ENCODE measurements at places on chromosomes 3 and 15.

DNA sequence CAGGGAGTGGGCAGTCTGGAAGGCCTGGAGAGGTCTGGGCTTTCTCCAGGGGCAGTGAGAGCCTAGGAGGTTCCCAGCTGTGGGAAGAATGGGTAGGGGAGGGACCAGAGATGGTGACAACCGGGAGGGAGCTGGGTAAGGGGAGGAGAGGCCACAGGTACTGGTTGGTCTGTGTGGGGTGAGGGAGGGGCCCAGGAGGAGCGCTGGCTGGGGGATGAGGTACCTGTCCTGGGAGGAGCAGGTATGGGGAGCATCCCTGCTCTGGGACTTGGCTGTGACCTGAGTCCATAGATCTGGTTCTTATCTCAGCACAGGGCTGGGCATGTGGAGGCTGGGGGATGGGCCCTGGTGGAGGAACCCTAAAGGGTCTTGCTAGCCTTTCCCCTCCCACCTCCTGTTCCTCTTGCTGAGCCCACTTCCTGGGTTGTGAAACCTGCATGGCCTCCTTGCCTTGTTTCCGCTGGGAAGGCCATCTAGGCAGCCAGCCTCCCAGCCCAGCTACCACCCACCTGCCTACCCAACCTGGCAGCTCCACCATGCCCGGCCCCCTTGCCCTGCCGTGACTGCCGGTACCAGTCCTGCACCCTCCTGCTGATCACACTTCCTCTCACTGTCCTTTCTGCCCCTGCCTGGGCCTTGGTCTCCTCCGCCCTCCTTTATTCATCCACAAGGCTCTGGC is 11.0 kb downstream of the PRKCD start:
- no peak for DNase-seq

DNA sequence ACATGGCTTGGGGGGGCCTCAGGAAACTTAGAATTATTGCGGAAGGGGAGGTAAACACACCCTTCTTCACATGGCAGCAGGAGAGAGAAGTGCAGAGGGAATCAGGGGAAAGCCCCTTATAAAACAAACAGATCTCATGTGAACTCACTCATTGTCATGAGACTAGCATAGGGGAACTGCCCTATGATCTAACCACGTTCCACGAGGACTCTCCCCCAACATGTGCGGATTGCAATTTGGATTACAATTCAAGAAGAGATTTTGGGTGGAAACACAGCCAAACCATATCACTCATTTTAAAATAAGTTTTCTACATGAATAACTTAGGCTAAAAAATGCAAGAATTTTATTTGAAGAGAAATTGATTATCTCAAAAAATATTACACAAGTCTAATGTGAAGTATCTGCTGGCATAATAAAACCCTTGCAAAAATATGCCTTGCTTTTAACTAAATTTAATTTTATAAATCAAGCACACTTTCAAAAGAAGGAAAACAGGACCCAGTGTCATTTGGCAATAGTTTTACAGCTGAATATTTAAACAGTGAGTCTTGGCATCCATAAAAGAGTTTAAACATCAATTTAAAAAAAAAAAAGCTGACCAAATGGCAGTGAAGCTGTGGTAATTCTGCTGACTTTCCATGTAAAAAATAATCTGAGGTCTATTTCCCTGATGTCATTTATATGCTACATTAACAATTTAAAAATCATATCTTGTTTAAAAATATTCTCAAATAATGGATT is 1057.2 kb downstream of the NAALADL2 start:
- no peak for DNase-seq

- no peak for DNase-seq
Observed at GRCh38 chr15:69027976-69028518, 13.6 kb downstream of the NOX5 start.

GRCh38 chr15:64305261-64305660 is 50.7 kb downstream of the CSNK1G1 start:
- no peak for DNase-seq

- no peak for DNase-seq
Observed at GRCh38 chr3:30286811-30287210, 319.6 kb upstream of the TGFBR2 start.

DNA sequence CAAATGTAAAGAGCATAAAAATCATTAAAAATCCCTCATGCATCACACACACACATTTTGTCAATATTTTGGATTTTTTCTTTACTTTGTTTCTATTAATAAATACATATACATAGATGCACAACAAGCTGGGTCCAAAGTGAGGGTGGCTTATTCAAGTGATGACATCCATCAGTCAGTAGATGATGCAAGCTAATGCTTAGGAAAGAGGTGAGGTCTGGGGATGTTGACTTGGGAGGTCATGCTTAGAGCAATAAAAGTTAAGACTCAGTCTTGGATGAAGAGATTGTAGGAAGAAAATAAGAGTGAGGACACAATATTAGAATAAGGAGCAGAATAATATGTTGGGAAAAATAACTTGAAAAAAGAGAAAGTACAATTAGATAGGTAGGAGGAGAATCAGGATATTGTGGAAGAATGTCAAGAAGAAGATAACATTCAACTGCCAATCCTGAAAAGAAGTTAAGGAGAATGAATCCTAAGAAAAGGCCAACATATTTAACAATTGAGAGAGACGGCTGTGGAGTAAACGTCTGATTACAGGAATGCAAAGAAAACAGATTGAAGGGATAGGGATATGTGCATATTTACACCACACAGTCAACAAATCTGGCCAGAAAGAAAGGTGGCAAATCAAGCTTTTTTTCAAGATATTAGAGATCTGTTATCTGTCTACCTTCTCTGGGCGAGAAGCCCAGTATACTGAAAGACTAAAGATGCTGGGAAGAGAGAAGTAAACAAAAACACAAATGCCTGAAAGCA is 111.0 kb upstream of the TJP1 start:
- DNase-seq, result no peak

GRCh38 chr3:25508901-25509300 is 80.8 kb downstream of the RARB start:
- DNase-seq, result no peak

DNA sequence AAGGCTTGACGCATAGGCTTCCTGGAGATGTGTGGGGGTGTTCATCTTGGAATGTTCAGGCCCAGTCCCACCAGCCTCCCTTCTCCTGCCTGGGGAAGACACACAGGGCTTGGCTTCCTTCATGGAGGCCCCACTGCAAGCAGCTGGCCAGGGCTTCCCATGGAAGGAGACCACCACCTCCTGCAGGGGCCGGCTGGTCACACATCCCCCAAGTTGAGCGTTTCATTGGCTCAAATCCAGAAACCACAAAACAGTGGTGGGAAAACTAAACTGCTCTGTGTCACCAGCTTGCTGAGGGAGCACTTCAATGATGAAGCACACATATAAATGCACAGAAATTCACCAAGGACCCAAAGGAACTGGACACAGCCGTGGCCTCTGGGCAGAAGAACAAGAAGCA is 8.3 kb downstream of the IQSEC1 start:
- DNase-seq, result no peak

Data from C1 segment of cervical spinal cord (tissue), 14 donors.